ENCODE measurements at places on chromosomes 2 and 18.

DNA sequence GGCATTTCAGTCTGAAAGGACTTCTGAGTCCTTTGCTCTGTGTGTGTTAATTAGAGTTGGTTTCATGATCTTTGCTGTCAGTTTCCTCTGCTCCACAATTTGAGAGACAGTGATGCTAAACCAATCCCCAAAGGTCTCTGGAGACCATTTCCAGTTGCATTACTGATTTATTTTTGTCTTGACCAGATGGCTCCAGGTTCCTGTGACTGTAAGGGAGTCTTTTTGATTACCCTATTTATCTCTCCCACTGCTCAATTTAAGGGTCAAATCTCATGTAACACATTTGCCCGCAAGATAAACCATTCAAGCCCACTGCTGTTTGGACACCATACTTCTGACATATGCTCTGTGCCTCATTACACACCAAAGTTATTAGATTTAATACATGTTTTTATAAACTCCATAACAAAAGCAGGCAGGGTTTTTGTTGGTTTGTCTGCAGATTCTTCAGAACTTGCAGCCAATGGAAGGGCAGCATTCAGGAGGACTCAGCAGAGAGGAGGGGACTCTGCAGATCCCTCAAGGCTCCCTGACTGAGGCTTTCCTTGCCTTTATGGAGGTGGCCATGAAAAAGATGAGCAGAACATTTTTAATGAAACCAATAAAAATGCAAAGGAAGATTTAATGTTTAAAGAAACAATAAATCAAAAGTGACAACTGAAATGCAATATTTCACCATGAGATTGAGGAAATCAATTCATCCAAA lies 889.3 kb upstream of the CELF4 start:
- no peak for DNase-seq

- no peak for DNase-seq
Measured at GRCh38 chr2:98959810-98960507, 23.9 kb upstream of the CRACDL start.

- DNase-seq: no peak
Measured at GRCh38 chr2:232457121-232458011, 1.4 kb downstream of the ALPI start.

GRCh38 chr18:79274823-79275222 lies 120.9 kb upstream of the NFATC1 start:
- no peak for DNase-seq

DNA sequence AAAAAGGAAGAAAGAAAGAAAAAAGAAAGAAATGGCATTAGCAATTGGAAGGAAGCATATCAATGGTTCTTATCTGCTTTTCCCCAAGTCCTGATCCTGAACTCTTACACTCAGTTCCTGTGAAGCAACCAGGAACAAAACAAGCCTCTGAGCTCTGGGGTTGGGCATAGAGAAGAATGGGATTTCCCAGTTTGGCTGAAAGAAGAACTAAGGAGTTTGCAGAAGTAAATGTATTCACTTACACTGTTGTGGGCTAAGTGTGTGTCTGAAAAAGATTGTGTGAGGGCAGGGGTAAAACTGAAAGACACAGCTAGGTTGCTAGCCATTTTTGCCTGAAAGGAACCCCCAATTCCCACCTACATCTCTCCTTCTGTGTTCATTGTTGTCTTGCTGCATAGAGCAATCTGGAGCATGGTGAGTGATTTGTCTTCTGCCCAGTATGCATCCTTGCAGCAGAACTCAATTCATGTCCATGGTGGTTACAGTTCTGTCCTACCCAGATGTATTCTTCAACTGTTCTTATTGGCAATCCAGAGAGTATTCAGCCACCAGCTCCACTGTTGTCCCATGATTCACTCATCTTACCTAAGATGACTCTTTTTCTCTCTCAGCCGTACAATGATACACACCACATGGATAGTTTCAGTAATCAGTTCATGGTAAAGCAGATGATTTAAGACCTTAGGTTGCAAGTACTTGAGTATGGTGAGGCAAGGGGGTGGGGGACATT lies 348.7 kb downstream of the ARHGAP15 start:
- no peak for DNase-seq

- DNase-seq: no peak
Measured at GRCh38 chr18:55743736-55744135, 155.7 kb upstream of the TCF4 start.

- peak; percentile 28 for DNase-seq
Measured at GRCh38 chr2:25314514-25315315, 27.0 kb downstream of the DNMT3A start.

DNA sequence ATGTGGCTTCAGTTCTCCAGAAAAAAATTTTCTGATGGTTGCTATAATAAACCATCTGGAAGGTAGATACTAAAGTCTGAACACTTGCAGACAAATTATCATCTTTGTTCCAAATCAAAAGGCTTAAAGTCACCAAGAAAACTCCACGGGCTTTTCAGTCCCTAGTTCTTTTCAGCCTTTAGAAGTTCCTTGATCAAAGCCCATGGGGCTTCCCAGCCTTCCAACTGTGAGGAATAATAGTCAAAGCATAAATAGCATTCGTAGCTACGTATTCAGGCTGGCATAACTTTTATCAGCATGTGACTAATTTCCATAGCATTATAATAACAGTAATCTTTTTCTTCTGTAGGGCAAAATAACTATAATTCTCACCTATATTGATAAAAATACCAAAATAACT lies 13.9 kb downstream of the SCG2 start:
- no peak for DNase-seq

DNA sequence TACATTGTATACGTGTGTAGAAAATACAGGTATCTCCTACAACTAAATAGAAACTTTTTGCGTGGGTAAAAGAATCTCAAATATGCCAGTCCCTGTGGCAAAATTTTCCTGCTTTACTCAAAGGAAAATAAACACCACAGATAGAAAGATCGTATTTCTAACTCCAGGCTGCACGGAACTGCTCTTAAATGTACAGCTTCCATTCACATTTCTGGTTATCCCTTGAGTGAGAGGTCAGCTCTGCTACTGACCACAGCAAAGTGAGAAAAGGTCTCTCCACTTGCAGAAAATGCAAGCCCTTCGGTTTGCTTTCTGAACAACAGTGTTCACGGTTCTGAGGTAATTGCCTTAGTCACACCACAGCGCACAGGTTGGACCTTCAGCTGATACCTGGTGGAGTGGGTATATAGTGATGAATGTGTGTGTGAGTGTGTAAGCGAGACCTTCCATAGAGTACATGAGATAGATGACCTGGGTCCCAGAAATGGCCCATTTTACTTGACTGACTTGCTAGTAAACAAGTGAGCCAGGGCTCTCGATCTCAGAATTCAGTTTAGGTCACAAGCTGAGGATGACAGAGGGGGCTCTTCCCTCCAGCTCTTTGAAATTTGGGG lies 52.1 kb downstream of the ALPK2 start:
- no peak for DNase-seq

GRCh38 chr2:128781166-128781565 lies 462.5 kb upstream of the HS6ST1 start:
- no peak for DNase-seq

DNA sequence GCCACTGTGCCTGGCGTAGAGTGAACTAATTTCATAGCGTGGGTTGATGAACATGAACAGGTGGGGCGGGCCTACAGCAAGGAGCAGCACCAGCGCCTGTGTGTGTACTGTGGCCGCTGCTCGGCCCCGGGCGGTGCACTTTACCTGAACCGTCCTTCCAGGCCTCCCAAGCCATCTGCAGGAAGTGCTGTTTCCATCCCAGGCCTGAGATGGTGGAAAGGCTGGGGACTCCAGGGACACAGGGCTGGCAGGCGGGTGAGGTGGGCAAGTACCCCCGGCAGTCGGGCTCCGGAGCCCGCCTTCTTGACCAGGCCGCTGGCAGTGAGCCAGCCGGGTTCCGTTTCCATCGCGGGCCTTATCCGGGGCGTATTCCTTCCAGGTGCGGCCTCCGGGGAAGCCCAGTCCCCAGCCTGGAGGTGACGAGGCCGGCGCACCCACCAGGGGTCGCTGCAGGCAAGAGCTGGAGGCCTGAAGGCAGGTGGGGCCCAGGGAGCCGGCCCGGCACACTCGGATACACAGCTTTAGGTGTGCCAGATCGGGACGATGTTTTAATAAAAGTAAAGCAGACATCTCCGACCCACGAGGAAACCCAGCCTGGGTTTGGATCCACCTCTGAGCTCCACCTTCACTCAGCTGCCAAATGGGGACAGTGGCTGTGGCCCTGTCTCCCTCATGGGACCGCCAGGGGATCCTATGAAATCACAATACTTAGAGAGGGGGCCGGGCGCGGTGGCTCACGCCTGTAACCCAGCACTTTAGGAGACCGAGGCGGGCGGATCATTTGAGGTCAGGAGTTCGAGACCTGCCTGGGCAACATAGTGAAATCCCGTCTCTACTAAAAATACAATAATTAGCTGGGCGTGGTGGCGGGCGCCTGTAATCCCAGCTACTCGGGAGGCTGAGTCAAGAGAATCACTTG lies 22.7 kb upstream of the PDIA6 start:
- DNase-seq: peak; percentile 31

GRCh38 chr2:97731274-97732020 lies 18.1 kb downstream of the ZAP70 start:
- DNase-seq: no peak

DNA sequence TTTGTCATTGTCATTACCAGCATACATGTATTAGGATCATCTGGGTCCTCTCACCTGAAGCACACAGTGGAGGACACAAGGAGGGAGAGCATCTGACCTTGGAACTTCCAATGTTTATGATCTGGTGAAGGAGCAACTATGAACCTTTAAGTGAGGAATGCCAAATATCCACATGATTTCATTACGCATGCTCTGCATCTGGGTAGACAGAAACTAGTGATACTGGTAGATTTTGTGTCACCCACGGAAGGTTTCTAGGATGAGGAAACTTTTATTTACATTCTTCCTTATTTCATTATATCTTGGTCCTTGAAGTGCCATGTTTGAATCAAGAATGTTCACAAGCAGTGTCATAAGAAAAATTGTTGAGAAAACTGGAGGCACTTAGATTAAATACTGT lies 32.1 kb downstream of the SPC25 start:
- DNase-seq: no peak

GRCh38 chr2:17540093-17540812 lies at the start of gene VSNL1:
Gene VSNL1, plus strand, starts transcription at chr2:17540696. Its CDS starts 51,379 bp downstream, at chr2:17592075.
- DNase-seq: no peak

DNA sequence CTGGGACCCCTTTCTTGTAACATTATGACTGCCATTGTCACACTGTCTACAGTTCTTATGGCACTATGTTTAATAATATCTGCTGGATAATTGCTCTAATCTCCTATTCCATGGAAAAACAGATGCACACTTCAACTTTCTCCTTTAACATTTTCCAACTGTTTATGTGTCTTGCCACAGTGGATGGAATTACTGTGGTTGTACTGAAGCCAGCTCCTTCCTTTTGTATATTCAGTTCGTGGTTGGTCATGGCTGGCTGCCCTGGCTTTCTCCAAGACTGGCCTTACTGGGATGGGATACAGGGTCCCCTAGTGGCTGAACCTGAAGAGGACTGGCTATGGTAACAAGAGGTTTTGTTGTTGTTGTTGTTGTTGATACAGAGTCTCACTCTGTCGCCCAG lies 113.9 kb downstream of the SS18 start:
- no peak for DNase-seq

- DNase-seq: no peak
Measured at GRCh38 chr2:237604960-237605359, 14.4 kb upstream of the RAB17 start.

GRCh38 chr18:35089891-35090550 lies 48.8 kb downstream of the MAPRE2 start:
- DNase-seq: no peak

- no peak for DNase-seq
Measured at GRCh38 chr2:12070581-12070980, 324.1 kb downstream of the LPIN1 start.

GRCh38 chr18:65363911-65364632 lies 386.7 kb upstream of the CDH7 start:
- DNase-seq: no peak

DNA sequence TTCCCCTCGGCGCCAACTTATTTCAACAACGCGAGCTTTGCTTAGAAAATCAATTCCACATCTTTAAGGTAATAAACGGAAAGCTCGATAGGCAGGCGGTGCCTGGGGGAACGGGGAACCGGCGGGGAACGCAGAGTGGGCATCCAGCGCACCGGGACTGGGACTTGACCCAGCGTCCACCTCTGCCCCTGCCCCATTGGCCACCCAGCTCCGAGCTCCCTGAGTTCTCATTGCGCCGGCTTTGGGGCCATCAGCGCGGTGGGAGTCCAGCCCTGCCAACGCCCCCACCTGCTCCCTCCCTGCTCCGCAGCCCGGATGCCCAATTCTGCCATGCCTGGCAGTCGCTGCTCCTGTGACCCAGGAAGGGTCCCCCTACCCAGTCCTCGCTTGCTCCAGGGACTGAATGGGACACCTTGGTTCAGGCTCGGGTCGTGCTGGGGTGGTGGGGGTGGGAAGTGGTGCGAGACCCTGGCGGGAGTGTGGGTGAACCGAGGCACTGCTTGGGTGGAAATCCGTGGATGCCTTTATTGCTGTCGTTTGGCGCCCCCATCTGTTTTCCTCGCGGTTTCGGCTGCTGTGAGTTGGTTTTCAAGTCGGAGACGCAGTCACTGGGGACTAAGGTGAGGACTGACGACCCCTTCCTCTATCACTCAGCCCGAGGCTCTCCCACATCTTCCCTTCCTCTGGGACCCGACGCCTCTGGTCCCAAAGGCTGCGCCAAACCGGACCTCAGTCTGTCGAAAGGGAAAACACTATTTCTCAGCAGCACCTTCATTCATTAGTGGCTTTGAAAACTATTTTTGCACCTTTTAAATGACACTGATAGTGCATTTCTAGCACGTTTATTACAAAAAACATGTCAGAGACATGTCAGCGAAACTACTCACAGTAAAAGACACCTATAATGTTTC lies 2.4 kb upstream of the EVX2 start:
- DNase-seq: no peak

DNA sequence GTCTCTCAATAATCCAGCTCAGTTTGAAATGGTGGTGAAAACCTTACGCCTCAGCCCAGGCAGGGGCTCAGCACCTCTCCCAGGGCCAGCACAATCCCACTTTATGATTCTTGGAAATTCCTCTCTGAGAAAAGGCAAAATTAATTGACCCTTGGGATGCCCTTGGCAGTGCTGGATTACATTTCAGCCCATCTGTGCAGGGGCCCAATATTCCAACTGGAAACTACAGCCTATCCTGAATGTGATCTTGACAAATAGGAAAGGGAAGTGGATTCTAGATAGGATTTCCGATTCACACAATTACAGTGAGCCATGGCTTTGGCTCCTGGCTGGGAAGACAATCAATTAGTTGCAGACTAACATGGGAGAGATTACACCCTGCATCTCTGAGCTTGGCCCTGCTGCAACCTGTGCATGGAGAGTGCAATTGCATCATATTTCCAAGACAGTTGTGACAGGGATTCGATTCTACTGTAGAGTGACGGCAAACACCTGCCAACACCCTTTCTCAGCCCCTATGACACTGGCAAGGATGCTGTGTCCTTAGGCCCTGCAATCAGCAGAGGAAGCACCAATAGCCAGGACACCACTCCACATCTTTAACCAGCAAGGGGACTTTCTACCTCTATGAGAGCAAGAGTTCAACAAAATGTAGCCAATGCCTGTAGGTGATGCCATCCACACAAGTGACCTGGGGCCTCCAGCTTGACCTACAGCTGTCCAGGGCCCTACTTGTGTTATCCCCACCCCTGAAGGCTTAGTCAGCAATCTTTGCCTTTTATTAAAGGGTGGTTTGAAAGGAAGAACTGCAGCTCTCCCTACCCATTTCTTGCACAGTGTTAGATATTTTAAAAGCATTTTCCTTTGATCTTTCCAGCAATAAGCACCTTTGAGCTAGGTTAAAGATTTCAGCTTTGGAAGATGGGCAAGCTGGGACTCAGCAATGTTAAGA lies 187.2 kb upstream of the HS6ST1 start:
- no peak for DNase-seq

- peak; percentile 46 for DNase-seq
Measured at GRCh38 chr2:101823347-101823791, 125.9 kb downstream of the MAP4K4 start.

- DNase-seq: no peak
Measured at GRCh38 chr2:223214394-223215253, 162.6 kb downstream of the KCNE4 start.
